Activated T-helper 2 cell treated with anti-CD3 and anti-CD28 coated beads, Interferon-gamma antibody, Interleukin-2, Interleukin-4, amounts not matched to agents 10 μg/mL and 5 μg/mL and 100 μg/mL, durations not matched to agents 14 hours and 24 hours and 36 hours (primary cell): ENCODE measurements at places on chromosomes 2 and 18.

- no peak overlapping the region for H3K4me3 ChIP-seq
- peaks cover 50% of the 10 kb centered on the region for H3K36me3 ChIP-seq
- H3K4me1 ChIP-seq, result peaks cover 35% of the 10 kb centered on the region
- H3K27ac ChIP-seq, result no peak overlapping the region
Observed at GRCh38 chr18:24076950-24077349, 61.9 kb upstream of the CABYR start.

DNA sequence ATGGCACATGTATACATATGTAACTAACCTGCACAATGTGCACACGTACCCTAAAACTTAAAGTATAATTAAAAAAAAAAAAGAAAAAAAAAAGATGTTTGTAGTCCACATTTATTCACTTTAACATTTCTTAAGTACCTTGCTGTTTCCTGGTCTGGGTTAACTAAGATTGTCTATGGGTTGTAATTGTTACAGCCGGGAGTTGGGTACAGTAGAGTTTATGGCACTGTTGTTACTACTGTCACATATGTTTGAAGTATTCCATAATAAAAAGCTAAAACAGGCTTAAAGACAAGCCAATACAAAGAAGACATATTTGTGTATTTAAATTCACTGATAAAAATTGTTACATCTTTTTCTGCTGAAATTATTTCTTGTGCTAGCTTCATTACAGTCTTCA is 36.2 kb downstream of the GCC2 start:
- no peak for DNase-seq
- no peak overlapping the region for H3K4me3 ChIP-seq
- H3K27ac ChIP-seq, result no peak overlapping the region
- peaks cover 61% of the 10 kb centered on the region for H3K36me3 ChIP-seq

- no peak for DNase-seq
- H3K27ac ChIP-seq, result no peak overlapping the region
- H3K4me3 ChIP-seq, result no peak overlapping the region
- H3K36me3 ChIP-seq, result no peaks in the 10 kb centered on the region
- H3K27me3 ChIP-seq, result no peaks in the 10 kb centered on the region
Observed at GRCh38 chr2:133515271-133515670, 53.0 kb downstream of the NCKAP5 start.

- peaks cover 5% of the 10 kb centered on the region for H3K4me1 ChIP-seq
- H3K4me3 ChIP-seq, result no peak overlapping the region
- H3K36me3 ChIP-seq, result no peaks in the 10 kb centered on the region
- peaks cover 2% of the 10 kb centered on the region for H3K27me3 ChIP-seq
Observed at GRCh38 chr2:101036562-101036961, 34.5 kb downstream of the RPL31 start.

DNA sequence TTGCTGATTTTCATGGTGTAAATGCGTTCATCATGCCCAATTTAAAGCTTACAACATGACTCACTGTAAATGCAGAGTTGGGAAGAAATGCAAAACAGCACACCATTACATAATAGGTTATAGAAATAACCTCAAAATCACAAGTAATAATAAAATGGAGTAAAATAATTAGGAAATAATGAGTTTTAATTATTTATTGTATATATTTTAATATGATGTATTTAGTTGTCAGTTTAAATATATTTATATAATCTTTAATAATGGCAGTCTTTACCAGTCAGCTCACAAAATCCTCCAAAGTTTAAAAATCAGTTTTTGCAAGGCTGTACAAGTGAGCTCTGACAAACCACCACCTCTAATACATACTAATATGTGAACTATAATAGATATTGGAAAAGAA is 180.2 kb downstream of the RND3 start:
- H3K36me3 ChIP-seq, result no peaks in the 10 kb centered on the region
- DNase-seq, result no peak
- no peaks in the 10 kb centered on the region for H3K4me1 ChIP-seq
- H3K4me3 ChIP-seq, result no peak overlapping the region
- H3K27me3 ChIP-seq, result no peaks in the 10 kb centered on the region

DNA sequence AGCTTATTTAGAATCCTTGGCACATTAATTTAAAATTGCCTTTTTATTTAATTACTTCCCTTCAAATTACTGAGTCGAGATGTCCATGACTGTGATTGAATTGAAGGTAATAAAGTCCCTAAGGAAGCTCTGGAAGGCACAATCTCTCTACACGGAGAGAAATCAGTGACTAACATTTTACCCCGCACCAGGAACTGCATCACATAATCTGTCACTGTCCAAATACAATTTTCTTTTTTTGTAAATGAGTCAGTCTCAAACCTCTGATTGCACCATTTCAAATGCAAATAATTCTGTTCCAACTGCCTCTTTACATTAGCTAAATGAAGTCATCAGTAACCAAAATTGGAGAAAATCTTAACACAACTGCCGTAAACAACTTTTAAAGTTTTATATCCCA is 311.9 kb downstream of the CCDC178 start:
- no peaks in the 10 kb centered on the region for H3K4me1 ChIP-seq
- H3K27me3 ChIP-seq, result no peaks in the 10 kb centered on the region
- no peak overlapping the region for H3K4me3 ChIP-seq
- H3K27ac ChIP-seq, result no peak overlapping the region
- no peaks in the 10 kb centered on the region for H3K36me3 ChIP-seq

- H3K27ac ChIP-seq, result peak overlapping the region; percentile 89
- DNase-seq, result no peak
- H3K27me3 ChIP-seq, result no peaks in the 10 kb centered on the region
Observed at GRCh38 chr2:105737980-105738657, 6.6 kb upstream of the NCK2 start.

DNA sequence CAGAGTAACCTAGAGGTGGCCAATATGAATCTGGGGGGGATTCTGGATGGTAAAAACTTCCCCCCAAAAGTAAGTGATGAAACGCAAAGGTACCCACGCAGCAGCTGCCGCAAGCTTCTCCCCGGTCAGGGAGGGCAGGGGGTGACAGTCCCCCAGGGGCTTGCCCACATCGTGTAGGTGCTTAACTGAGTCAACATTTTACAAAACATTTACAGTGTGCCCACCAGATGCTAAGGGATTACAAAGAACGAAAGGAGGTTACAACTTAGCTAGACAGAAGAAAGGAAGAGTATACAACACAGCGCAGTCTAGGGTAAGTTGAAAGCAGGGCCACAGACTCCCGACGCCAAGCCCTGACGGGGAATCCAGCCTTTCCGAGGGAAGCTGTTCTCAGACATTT is 45.6 kb downstream of the LPIN2 start:
- no peaks in the 10 kb centered on the region for H3K27me3 ChIP-seq
- peaks cover 57% of the 10 kb centered on the region for H3K36me3 ChIP-seq
- H3K4me1 ChIP-seq, result peaks cover 84% of the 10 kb centered on the region
- H3K27ac ChIP-seq, result peak overlapping the region; percentile 57

DNA sequence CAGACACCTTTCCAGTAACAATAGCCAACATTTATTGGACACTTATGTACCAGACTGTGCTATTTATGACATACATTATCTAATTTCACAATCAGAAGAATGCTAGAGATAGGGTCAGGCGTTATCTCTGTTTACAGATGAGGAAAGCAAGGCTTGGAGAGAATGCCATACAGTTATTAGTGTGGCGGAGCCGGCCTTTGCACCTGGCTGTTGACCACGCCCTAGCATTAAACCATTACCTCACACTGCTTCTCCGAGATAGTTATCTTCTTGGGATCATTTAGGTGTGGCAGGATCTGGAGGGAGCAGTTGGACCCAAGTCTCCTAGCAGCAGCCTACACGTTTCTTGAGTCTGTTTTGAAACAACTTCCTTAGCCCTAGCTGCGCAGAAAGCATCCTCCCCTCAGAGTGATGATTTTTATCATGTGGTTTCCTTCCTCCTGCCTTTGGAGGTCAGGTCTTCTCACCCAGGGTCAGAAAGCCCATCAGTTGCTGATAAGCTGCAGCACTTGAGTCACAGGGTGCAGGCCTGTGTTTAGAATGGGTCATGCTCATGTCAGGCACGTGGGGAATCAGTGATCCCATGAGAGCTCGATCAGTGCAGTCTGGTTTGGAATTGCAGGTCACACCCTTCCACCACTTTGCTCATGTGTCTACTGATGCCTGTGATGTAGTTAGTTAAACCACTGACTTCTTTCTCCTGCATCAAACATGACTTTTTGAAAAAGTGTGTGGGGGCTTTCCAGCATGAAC is 118.2 kb downstream of the SPTBN1 start:
- H3K4me3 ChIP-seq, result peak overlapping the region; percentile 58
- H3K36me3 ChIP-seq, result peaks cover 12% of the 10 kb centered on the region
- H3K4me1 ChIP-seq, result peaks cover 90% of the 10 kb centered on the region
- no peaks in the 10 kb centered on the region for H3K27me3 ChIP-seq
- peak; percentile 72 for DNase-seq
- peak overlapping the region; percentile 97 for H3K27ac ChIP-seq

DNA sequence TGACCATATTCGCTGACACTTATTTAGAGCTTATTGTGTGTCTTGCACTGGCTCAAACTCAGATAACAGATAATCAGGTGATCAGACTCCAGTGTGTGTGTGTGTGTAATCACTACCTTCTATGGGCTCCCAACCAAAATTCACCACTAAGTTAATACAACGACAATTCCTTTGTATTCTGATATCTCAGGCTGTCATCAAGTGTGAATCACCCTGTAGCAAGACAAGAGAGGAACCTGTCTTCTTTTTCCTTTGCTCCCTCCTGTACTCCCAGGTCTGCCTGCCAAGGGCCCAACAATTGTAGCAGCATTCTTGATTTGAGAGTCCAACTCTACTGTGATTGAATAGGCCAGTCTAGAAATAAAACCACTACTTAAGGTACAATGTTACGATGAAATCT is 25.8 kb downstream of the ITGB6 start:
- H3K4me1 ChIP-seq, result no peaks in the 10 kb centered on the region
- DNase-seq, result no peak
- H3K36me3 ChIP-seq, result no peaks in the 10 kb centered on the region
- no peak overlapping the region for H3K4me3 ChIP-seq
- no peak overlapping the region for H3K27ac ChIP-seq
- H3K27me3 ChIP-seq, result no peaks in the 10 kb centered on the region

GRCh38 chr18:6835345-6835744 is 105.8 kb downstream of the ARHGAP28 start:
- DNase-seq, result no peak
- H3K4me3 ChIP-seq, result no peak overlapping the region
- no peaks in the 10 kb centered on the region for H3K36me3 ChIP-seq
- H3K27ac ChIP-seq, result no peak overlapping the region
- H3K4me1 ChIP-seq, result no peaks in the 10 kb centered on the region

- H3K4me3 ChIP-seq, result no peak overlapping the region
- no peaks in the 10 kb centered on the region for H3K4me1 ChIP-seq
- no peak overlapping the region for H3K27ac ChIP-seq
- no peaks in the 10 kb centered on the region for H3K36me3 ChIP-seq
Observed at GRCh38 chr2:215241791-215242305, 70.0 kb upstream of the ATIC start.

GRCh38 chr2:50720697-50721315 is 311.1 kb downstream of the NRXN1 start:
- H3K27me3 ChIP-seq, result no peaks in the 10 kb centered on the region
- H3K4me3 ChIP-seq, result no peak overlapping the region
- no peaks in the 10 kb centered on the region for H3K4me1 ChIP-seq

DNA sequence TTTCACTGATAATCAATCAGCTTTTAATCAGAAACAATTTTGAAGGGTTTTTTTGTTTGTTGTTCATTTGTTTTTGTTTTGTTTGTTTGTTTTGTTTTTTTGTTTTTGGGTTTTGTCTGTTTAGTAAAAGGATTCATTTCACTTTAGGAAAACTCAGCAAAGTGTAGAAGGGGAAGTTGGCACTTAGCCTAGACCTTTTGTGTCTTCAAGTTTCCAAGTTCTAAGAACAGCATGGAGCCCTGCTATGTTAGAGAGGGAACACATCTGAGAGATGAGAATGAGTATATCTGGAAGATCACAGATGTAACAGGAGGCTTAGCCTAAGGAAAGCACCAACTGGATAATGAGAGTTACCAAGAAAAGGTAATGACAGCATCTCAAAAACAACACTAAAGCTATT is 501.5 kb downstream of the ERBB4 start:
- H3K36me3 ChIP-seq, result no peaks in the 10 kb centered on the region
- no peak overlapping the region for H3K4me3 ChIP-seq
- H3K4me1 ChIP-seq, result no peaks in the 10 kb centered on the region

GRCh38 chr18:13183790-13184189 is 34.8 kb upstream of the LDLRAD4 start:
- H3K36me3 ChIP-seq, result no peaks in the 10 kb centered on the region
- H3K27me3 ChIP-seq, result peaks cover 24% of the 10 kb centered on the region
- H3K4me1 ChIP-seq, result peaks cover 30% of the 10 kb centered on the region
- no peak overlapping the region for H3K4me3 ChIP-seq
- no peak for DNase-seq

- H3K27ac ChIP-seq, result no peak overlapping the region
- no peaks in the 10 kb centered on the region for H3K4me1 ChIP-seq
- H3K36me3 ChIP-seq, result no peaks in the 10 kb centered on the region
- H3K4me3 ChIP-seq, result no peak overlapping the region
- no peak for DNase-seq
Observed at GRCh38 chr2:224268441-224268840, 133.5 kb downstream of the FAM124B start.

- H3K4me1 ChIP-seq, result no peaks in the 10 kb centered on the region
- no peak overlapping the region for H3K4me3 ChIP-seq
- H3K27ac ChIP-seq, result no peak overlapping the region
- no peak for DNase-seq
- no peaks in the 10 kb centered on the region for H3K36me3 ChIP-seq
Observed at GRCh38 chr2:79952616-79953015, 351.9 kb downstream of the LRRTM1 start.

- H3K27ac ChIP-seq, result no peak overlapping the region
- DNase-seq, result no peak
- no peaks in the 10 kb centered on the region for H3K4me1 ChIP-seq
- no peaks in the 10 kb centered on the region for H3K27me3 ChIP-seq
Observed at GRCh38 chr2:198452327-198452726, 647.9 kb downstream of the PLCL1 start.

DNA sequence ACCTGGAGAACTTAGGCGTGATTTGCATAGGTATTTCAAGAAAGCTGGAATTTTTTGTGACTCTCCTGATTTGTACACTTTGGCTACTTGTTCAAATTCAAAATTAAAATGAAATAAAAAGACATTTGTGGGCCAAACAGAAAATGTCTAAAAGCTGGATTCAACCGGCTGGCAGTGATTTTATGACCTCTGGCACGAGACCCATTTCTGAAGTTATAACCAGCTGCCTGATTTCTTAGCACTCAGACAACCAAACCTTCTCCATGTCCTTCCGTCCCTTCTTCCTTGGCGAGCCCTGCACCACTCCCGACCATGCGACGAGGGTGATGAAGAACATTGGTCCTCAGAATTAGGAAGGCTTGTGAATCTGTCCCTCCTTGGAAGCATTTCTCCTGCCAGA is 19.7 kb downstream of the PKDCC start:
- no peaks in the 10 kb centered on the region for H3K36me3 ChIP-seq
- no peak for DNase-seq
- H3K4me1 ChIP-seq, result no peaks in the 10 kb centered on the region
- H3K4me3 ChIP-seq, result no peak overlapping the region
- no peak overlapping the region for H3K27ac ChIP-seq
- peaks cover 13% of the 10 kb centered on the region for H3K27me3 ChIP-seq

DNA sequence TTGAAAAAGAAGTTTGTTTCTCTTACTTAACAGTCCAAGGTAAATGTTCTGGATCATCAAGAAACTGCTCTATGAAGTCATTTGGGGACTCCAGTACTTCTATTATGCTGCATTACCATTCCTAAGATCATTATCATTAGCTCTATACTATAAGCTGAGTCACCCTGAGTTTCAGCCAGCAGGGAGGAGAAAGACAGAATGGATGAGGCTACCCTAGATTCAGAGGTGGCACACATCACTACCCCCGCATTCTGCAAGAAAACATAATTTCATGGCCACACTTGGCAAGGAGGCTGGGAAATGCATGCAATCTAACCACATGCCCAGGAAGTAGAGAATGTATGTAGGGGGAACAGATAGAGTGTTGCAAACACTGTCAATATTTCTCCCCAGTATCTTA is 16.6 kb upstream of the LNPK start:
- H3K4me3 ChIP-seq, result no peak overlapping the region
- H3K27me3 ChIP-seq, result peaks cover 10% of the 10 kb centered on the region
- DNase-seq, result no peak
- no peaks in the 10 kb centered on the region for H3K4me1 ChIP-seq
- H3K36me3 ChIP-seq, result no peaks in the 10 kb centered on the region
